Peyer's patch (tissue), 4 donors: ENCODE measurements at places on chromosomes 2 and 18. TPM values are rescaled to one million over a fixed set of nuclear protein-coding genes. Genes with fewer than 3 reads are reported as not detected.

The FEV gene
- not detected for total RNA-seq

DNA sequence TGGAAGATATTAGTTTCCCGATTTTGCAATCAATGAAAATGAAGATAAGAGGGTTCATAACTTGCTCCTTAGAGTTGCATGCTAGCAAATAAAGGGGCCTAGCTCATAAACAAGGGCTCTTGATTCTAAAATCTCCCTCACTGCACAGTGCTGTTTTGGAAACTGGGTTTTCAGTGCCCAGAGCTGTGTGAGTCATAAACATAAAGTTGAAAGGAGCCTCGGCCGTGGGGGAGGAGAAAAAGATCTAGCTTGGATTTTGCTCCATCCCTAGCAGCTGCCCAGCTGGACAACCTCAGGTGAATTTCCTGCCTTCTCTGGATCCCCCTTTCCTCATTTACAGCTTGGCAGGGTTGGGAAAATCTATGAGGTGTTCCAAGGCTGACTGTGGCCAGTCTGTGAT is 42.5 kb downstream of the LYPD1 start:
- no peak for DNase-seq

GRCh38 chr18:8876887-8877286 is 171.5 kb downstream of the MTCL1 start:
- DNase-seq, result no peak

DNA sequence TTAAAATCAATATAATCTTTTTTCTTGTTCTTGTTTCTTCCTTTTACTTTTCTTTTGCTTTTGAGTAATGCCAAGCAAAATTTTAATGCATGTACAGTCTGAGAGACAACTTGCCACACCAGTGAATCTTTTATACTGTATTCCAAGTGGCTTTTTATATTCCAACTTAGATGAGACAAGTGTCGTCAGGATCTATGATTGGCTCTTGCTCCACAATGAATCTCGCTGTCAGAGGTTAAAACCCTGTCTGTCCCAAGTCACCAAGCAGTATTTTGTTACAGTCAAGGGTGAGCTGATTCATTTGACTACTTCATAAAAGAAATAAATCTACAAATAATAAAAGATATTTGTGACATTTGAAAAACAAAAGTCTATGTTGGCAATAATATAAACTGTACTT is at the start of gene MSTN:
TSS of gene MSTN (minus strand) at position 129 of the 400 bp plus-strand sequence. CDS start 133 bp downstream, outside the sequence.
- DNase-seq, result no peak
